Right hindlimb (tissue), 1 donor: ENCODE measurements at places on chromosomes 1 and 21.
A peak's percentile ranks its signal among the peaks of the same experiment; 100 is the strongest.

DNA sequence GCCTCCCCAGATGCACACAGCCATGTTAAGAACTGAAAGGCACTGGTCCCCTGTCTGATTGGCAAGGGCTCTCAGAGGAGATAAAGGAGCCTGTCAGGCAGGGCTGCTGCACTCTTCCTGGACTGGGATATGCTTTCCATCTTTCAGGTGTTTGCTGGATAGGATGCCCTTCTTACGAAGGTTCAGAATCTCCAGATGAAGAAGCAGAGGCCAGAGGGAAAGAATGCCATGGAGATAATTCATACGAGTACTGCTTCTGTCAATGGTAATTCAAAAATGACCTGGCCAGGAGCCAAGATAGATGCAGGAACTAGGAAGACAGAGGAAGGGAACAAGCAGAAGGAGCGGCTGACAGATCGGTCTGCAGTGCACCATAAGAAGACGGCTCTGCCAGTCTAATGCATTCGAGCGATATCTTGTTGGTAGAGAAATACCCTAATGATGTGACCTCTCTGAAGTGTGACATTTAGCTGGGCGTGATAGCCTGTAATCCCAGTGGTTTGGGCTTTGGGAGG is 16.6 kb upstream of the ATP2B4 start:
- no peak for DNase-seq

GRCh38 chr1:101115112-101115511 is 89.5 kb upstream of the DPH5 start:
- no peak for DNase-seq

- DNase-seq, result no peak
Measured at GRCh38 chr1:214899908-214900460, 182.6 kb upstream of the KCNK2 start.

GRCh38 chr1:214473387-214473786 is 78.0 kb downstream of the PTPN14 start:
- DNase-seq, result no peak

- no peak for DNase-seq
Measured at GRCh38 chr1:174871886-174872285, 127.9 kb upstream of the CACYBP start.

- DNase-seq, result no peak
Measured at GRCh38 chr1:119260506-119260905, 108.1 kb upstream of the HAO2 start.

DNA sequence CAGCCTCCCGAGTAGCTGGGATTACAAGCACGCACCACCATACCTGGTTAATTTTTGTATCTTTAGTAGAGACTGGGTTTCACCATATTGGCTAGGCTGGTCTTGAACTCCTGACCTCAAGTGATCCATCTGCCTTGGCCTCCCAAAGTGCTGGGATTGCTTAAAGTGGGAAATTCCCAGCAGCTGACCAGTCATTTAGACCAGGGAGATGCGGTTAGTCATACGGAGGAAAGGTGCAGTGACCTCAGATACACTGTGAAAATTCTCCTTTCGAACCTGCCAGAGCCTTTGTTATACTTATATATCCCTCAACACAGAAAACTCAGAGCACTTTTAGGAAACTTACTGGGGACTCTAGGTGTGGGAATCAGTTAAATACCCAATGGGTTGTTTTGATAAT is 39.6 kb downstream of the MAP10 start:
- DNase-seq, result no peak

- DNase-seq, result no peak
Measured at GRCh38 chr1:216913976-216914375, 190.7 kb upstream of the ESRRG start.

GRCh38 chr1:25926731-25927496 is 20.7 kb upstream of the STMN1 start:
- peak; percentile 30 for DNase-seq

- no peak for DNase-seq
Measured at GRCh38 chr1:111778541-111779051, 22.9 kb downstream of the DDX20 start.

DNA sequence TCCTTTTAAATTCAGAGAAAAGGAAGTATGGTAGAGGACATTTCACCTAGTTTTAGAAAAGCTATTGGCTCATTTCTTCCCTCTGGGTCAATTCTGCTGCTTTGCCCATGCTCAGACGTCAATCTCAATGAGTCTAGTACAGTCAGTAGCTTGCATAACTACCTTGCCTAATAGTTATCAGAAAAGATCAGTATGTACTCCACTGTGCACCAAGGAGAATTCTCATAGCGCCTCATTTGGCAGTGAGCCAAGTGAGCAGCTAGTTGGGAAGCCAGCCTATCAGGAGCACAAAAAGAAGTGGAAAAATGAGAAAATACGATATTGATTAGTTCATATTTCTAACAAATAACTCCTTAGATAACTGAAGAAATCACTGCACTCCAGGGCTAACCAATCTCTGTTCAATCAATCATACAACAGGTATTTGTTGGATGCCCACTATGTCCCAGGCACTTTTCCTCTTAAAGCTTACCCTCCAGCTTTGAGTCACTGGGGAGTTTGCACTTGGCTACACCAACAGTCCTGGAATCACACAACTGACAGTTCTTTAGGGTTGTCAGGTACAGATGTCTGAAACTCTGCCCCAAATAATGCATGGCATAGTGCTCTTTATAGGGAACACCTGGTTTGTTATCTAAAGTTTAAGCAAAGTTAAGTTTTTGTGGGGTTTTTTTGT is 50.2 kb downstream of the PRDX6 start:
- no peak for DNase-seq

GRCh38 chr1:203089651-203090045 is 3.8 kb upstream of the MYOG start:
- DNase-seq, result peak; percentile 82

DNA sequence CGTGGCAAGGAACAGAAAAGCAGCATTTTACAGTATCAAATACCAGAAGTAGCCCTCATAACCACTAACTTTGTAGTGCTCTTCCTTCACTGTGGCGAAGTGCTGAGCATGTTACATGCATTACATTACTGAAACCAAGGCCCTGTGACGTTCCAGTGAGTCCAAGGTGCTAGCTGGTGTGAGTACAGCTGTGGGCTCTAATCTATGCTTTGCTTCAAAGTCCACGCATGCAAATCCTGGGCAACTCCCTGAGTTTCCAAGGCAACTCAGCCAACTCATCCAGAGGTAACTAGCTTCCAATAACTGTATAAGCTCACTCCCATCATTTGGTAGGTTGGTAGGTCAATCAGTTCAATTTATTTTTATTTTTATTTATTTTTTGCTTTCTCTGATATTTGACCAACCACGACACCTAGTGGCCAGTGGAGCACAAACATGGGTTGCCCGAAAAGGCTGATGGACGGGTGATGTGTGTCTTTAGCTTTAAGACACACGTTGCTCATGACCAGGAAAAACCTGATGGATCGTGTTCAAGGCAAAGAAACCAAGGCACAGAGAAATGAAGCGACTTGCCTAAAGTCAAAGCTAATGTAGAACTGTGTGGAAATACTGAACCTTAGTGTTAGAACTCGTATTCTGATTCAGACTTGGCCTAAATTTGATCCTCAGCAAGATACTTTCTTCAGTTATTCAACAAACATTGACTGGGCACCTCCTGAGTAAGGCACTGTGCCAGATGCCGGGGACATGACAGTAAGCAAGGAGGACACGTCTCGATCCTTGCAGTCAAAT is 73.0 kb downstream of the GNG12 start:
- DNase-seq, result peak; percentile 57
